NCI-H2227 treated with DMSO at 0.1 percent for 48 hours (cell line): ENCODE measurements at places on chromosomes 13 and 19.

- no peak for DNase-seq
Observed at GRCh38 chr19:474126-475078, 13.6 kb upstream of the SHC2 start.

DNA sequence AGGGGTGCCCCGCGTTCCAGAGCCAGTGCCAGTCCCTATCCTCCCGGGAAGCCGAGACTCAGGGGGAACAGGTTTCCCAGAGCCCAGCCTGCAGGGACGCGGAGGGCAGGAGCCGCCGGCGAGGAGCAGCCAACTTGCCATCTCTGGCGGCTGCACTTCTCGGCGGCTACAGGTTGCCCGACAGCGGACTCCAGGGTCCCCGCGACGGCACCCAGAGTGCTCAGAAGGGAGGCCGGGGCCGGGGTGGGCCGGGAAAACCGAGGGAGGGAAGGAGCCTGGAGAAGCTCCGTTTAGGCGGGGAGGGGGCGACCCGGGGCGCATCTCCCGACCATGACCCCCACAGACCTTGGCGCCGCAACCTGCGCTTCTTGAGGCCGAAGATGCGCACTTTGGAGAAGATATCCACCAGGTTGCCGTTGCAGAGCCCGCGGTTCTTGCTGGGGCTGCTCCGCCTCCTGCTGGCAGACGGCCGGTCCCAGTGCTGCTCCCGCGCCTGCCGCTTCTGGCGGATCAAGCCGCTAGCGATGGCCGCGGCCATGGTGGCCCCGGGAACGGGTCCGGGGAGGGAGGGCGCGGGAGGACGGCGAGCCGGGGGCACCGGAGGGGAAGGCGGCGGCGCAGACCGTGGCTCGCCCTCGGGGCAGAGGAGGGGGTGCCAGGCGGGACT lies 463.8 kb downstream of the ITGBL1 start:
- no peak for DNase-seq

GRCh38 chr19:49064768-49065611 lies at the start of gene NTF4:
NTF4 (minus strand) TSS chr19:49064818; CDS start chr19:49061997, 2,821 bp downstream.
- DNase-seq, result no peak

- no peak for DNase-seq
Observed at GRCh38 chr19:1459479-1459878, 9.6 kb downstream of the APC2 start.

- no peak for DNase-seq
Observed at GRCh38 chr13:52043675-52044074, 19.2 kb downstream of the UTP14C start.

- no peak for DNase-seq
Observed at GRCh38 chr13:97254816-97255215, 32.7 kb downstream of the MBNL2 start.

GRCh38 chr13:39913928-39914327 lies 258.5 kb downstream of the COG6 start:
- no peak for DNase-seq

GRCh38 chr13:45276913-45277312 lies 64.1 kb downstream of the TPT1 start:
- no peak for DNase-seq

GRCh38 chr19:13644645-13645044 lies 119.7 kb upstream of the MRI1 start:
- DNase-seq, result no peak

DNA sequence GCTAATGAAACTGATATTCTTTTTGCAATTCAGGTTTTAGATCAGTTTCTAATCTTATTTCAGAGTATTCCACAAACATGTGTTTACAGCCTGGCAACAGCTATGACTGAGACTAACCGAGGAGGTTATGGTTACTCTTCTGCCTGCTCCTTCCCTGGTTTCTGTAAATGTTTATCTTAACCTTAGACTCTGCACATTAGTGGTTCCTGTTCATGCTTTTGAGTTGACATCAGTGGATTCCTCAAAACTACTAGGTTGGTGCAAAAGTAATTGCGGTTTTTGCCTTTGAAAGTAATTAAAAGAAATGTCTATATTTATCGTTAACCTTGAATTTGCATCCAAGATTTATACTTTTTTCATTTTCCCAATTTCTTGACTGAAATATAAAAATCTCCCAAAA lies 237.0 kb upstream of the TSHZ3 start:
- DNase-seq, result no peak

- no peak for DNase-seq
Observed at GRCh38 chr13:21979161-21979806, 308.4 kb downstream of the FGF9 start.

GRCh38 chr19:6733338-6734095 lies 3.9 kb downstream of the GPR108 start:
- DNase-seq, result no peak

DNA sequence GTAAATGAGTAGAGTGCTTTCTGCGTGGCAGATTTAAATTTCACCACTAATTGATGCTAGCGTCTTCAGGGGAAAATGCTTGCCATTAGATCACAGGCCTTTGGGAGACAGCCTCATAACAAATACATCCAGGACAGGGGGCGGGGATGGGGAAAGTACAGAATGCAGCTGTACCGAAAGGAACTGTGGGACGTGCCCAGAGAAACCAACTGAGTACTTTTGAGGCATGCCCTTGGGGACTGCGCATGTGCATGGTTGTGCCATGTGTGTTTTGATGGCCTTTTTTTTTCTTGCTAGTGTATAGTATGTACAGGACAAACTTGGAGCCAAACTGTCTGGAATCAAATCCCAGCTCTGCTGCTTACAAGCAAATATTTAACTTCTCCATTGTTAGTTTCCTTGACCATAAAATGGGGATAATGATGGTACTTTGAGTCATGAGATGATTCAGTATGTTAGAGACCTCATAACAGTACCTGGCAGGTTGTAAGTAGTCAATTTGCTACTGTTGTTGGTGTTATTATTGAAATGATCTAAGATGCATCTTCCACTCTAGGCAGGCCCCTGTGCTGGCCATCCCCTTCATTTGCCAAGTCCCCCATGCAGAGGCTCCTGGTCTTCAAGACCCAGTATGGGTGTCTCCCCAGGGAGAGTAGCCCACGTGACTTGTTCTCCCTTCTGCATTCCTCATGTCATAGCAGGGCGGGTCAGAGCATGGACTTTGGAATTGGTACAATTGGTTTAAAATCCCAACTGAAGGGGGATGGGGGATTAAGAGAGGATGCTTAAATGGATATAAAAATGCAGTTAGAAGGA lies 68.3 kb upstream of the NPAS1 start:
- DNase-seq, result peak; percentile 39

DNA sequence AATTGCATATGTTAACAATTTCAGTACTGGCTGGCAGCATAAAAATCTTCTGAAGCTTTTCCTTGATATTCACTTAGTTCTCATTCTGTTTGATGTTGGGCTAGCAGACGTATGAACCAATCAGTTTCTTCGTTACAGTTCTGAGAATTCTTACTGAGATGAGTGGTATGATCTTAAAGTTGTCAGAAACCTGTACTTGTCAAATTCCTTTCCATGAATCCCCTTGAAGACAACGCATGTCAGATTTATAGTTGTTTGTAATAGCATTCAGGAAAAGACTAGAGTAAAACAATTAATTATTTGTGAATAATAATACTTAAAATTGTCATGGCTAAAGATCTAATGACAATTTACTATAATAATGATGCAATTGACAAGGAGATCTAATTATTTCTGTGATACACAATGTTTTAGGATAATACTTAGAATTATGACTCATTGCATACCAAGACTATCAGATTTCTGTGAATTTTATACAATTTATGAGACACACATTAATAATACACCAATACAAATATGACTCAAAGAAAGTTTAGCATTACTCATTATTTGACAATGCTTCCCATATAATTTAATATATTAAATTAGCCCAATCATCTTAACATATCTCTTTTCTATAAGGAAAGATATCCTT lies 447.2 kb downstream of the RFC3 start:
- no peak for DNase-seq

- DNase-seq, result no peak
Observed at GRCh38 chr13:71320452-71320851, 546.6 kb downstream of the DACH1 start.

DNA sequence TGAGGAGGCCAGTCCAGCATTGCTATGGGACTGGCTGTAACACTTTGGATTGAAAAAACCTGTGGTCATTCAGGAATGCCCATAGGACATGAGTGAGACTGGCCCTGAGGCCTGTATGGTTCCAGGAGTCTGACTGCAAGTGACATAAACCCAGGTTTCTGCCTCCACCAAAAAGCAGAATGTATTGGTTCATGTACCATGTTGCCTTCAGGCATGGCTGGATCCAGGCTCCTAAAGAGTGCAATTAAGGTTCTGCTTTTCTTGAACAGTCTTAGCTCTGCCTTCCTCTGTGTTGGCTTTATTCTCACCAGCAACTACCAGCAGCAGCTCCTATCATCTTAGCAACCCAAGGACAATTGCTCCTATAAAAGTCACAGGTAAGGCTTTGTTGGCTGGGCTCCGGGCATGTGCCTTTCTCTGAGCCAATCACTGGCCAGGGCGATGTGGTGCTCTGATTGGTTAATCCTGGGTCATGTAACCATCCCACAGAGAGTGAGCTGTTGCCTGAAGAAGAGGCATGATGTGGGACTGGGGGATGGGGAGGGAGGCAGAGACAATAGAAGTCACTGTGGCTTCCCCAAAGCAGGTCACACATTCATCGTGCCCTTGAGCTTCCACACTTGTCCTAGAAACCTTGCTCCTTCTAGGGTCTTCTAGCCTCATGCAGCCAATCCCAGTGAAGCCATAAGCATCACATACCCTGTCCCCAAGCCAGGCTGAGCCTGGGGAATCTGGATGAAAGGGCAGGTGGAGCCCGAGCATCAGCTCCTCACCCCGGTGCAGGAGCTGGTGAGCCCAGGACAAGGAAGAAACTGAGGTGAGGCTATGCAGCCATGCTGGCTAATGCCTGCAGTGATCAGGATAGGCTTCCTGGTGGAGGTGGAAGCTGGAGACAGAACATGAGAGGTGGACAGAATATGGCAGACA lies 123.9 kb downstream of the URI1 start:
- no peak for DNase-seq

GRCh38 chr13:36965767-36966166 lies 33.4 kb downstream of the ALG5 start:
- no peak for DNase-seq

DNA sequence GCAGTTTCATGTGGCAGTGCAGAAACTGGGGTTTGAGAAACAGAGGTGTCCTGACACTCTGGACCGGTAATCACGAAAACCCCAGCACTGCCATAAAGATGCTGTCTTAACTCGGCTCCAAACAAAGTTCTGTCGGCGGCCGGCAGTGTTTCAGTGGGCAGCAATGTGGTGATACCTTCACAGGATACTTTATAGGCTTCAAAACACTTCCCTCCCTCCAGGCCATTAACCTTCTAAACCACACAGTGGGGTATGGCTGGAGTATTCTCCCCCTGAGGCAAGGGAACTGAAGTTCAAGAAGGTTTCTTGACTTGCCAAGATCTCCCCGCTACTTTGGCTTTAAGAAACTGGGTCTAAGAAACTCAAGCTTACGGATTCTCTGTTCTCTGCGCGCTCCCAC lies 1.1 kb downstream of the RUBCNL start:
- no peak for DNase-seq

DNA sequence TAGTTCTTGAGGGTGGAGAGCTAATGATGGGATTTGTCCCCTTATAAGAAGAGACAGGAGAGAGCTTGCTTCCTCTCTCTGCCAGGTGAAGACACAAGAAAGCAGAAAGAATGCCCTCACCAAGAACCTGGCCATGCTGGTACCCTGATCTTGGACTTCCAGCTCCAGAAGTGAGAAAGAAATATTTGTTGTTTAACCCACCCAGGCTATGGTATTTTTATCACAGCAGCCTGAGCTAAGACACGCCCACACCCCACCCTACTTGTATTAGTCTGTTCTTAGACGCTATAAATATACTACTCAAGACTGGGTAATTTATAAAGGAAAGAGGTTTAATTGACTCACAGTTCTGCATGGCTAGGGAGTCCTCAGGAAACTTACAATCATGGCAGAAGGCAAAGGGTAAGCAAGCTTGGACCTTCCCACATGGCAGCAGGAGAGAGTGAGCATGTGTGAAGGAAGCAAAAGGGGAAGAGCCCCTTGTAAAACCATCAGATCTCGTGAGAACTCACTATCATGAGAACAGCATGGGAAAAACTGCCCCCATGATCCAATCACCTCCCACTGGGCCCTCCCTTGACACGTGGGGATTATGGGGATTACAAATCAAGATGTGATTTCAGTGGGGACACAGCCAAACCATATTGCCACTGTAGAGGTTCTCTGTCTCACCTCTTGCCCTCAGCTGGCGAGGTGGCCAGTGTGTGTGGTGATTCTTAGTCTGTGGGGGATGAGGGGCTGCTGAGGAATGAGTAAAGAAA lies 57.4 kb upstream of the RCBTB2 start:
- no peak for DNase-seq

- no peak for DNase-seq
Observed at GRCh38 chr19:814152-815078, 7.3 kb downstream of the PLPPR3 start.

DNA sequence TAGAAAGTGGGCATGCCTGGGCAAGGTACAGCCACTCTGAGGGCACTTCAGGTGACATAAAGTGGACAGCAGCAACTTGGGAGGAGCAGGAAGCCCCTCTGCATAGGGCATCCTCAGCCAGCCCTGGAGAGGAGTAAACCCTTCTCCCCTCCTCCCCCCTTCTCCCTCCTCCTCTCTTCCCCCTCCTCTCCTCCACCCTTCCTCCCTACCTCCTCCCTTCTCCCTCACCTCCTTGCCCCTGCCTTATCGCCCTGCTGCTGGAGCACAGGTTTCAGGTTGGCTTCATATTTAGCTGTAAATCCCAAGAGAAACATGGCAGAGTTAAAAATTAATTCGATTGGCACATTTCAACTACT lies 30.5 kb upstream of the ATP12A start:
- DNase-seq, result no peak

DNA sequence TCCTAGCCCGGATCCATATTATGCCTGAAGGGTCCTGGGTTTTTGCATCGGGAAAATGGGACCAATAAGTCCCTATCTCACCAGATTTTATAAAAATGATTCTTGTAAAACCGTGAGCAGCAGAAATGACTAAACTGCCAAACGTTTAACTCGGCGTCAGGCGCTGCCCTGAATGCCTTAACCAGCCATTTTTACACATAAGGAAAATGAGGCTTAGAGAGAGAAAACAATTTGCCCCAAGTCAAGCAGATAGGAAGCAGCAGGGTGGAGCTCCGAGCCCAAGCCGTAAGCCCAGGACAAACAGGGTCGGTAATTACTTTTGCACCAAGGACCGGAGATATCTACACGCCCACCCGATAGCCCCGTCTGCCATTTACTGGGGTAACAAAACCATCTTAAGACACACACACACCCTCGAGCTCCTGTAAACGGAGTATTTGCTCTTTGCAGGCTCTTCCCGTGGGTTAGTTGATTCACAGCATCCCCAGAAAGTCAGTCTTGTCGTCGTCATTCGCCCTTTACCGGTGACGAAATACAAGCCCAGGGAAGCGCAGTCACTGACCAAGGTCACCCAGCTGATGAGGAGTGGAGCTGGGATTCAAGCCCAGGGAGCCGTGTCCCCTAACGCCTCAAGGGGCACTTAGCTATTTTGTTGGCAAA lies 16.0 kb upstream of the MRI1 start:
- DNase-seq, result peak; percentile 47
